NCI-H187 (cell line): ENCODE measurements at places on chromosomes 3 and 15.

DNA sequence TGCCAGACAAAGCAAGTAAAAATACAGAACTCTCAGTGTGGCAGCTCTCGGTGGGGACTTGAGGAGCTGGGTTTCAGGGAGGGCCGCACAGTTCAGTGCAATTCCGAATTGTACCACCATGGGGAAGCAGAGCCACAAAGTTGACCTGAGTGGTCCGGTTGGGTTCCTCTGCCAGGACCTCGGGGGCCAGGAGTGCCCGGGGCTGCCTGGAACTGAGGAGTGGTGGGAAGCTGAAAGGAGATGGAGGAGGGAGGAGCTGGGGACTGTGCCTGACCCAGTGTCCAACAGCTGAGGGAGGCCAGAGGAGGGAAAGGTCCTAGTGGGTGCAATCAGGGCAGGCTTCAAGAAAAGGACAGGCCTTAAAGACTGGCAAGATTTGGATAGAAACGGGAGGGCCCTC, 32.2 kb upstream of the TRH start:
- DNase-seq: peak; percentile 10

DNA sequence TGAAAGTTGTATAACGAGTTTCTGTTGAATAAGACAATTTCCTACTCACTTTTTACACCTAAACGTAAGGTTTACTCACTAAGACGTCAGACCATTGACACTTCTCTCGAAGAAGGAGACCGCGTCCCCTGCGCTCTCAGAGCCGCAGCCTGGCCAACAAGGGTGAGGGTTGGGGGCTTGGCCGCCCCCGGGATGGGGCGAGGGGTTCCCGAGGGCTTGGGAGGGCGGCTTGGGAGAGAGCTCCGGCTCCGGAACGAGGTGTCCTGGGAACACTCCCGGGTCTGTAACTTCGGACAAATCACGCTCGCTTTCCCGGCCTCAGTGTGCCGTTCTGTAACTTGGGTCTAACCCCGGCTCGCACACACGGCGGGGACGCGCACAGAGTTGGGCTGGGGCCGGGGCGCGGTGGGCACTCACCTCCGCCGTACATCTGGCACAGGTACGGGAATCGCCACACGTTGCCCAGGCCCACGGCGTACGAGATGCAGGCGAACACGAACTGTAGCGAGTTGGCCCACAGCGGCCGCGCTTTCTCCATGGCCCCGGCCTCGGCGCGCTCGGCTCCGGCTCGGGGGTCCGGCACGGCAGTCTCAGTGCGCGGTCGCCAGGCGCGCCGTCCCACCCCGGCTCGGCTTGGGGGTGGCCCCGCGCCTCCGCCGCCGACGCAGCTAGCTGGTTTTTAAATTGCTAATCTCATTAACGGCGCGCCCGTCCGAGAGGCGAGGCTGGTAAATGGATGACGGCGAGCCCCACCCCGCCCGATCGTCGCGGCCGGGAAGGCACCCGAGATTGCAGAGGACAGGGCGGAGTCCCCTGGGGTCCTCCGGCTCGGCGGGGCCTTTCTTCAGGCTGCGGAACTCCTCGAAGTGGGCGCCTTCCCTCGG, at the start of gene SLC6A20:
TSS of gene SLC6A20 (minus strand) at position 655 of the 884 bp plus-strand sequence. CDS start at position 538, 117 bp downstream.
- DNase-seq: no peak

DNA sequence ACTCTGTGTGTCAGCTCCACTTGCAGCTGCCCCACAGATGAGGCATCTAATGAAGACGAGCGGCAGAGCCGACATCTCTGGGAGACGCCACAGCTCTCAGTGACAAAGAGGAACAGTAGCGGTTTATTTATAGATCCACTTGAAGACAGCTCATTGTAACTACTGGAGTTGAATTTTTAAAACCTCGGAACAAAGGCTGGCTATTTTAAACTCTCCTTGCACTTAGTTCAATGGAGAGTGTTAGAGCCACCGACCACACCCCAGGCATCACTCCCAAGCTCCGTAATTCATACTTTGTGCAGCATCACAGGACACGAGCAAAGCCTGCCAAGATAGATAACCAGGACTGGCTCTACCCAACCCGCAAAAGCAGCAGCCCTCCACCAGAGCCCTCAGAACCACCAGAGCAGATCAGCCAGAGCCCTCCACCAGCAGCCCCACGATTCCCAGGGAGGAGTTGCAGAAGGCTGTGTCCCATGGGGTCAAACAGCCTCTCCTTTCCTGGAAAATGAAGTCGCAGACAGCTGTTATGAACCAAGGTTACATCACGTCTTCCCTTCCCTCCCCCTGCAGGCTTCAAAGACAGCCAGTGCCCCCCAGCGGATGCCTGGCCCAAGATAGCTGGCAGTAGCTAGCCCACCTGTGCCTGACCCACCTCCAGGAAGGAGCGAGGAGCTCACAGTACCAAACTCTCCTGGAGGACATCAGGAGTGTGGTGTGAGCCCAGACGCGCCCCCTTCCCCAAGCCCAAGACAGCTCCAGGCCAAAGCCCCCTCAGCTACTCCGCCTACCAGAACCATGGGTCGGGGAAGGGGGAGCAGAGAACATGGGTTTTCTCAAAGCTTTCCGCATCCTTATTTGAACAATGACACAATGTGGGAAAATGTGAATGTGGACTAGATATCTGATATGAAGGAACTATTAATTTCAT, 45.7 kb downstream of the POC1A start:
- DNase-seq: peak; percentile 6

GRCh38 chr3:157443905-157444796, 7.5 kb downstream of the PTX3 start:
- no peak for DNase-seq

GRCh38 chr3:140448001-140448400, 229.9 kb upstream of the TRIM42 start:
- no peak for DNase-seq

DNA sequence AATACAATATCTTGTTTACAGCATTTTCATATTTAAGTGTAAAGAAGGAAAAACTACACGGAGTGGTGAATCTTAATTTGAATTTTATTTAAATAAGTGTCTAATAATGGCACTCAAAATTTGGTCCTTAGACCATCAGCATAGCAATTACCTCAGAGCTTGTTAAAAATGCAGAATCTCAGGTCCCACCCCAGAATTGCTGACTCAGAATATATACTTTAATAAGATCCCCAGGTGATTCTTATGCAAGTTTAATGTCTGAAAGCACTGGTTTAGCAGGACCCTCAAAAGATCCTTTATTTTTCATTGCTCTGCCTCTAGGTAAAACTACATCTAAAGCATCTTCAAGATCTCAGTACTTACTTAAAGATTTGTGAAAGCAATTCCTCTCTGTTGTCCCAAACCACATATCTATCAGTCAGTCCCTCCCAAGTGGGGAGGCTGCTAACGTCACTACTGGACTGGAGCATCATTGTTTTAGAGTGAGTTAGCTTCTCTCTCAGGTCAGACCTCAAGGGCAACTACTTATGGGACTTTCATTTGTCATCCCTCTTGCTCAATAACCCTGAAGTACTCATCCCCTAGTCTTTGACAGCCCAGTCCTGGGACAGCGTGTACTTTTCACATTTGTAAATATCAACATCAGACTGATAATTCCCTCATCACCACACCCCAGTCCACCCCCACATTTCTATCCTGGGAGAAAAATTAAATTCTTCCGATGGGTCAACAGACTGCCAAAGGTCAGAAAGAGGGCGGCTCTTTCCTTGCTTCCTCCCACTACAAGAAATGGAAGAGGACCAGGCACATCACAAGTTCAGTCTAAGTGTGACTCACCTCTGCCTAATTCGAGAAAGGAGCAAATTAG, 76.7 kb downstream of the CBLB start:
- no peak for DNase-seq

DNA sequence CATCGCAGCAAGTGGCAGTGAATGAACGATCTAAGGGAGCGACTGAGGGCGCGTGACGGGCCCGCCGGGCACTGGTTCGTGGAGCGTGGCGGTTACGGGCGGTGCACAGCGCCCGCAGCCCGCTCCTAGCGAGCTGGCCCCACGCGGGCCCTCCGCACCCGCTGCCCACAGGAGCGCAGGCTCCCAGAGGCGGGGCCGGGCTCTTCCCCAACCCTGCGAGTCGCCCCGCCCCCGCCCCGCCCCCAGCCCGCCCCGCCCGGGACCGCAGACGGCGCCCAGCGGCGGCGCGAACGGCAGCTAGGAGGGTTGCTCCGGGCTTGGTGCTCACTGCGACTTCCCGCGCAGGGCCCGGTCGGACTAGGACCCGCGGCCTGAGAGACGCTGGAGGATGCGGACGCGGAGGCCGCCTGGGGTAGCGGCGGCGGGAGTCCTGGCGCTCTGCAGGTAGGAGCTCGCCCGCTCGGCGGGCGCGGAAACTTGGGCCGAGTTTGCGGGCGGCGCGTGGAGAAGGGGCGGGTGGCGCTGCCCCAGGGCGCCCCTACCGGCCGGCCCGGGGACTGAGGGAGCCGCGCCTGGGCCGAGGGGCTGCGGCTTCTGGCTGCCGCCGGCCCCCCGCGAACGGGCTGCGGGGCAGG, at the start of gene C15orf39:
TSS of gene C15orf39 (plus strand) at position 267 of the 635 bp plus-strand sequence. CDS start 4,167 bp downstream, outside the sequence.
- DNase-seq: no peak

DNA sequence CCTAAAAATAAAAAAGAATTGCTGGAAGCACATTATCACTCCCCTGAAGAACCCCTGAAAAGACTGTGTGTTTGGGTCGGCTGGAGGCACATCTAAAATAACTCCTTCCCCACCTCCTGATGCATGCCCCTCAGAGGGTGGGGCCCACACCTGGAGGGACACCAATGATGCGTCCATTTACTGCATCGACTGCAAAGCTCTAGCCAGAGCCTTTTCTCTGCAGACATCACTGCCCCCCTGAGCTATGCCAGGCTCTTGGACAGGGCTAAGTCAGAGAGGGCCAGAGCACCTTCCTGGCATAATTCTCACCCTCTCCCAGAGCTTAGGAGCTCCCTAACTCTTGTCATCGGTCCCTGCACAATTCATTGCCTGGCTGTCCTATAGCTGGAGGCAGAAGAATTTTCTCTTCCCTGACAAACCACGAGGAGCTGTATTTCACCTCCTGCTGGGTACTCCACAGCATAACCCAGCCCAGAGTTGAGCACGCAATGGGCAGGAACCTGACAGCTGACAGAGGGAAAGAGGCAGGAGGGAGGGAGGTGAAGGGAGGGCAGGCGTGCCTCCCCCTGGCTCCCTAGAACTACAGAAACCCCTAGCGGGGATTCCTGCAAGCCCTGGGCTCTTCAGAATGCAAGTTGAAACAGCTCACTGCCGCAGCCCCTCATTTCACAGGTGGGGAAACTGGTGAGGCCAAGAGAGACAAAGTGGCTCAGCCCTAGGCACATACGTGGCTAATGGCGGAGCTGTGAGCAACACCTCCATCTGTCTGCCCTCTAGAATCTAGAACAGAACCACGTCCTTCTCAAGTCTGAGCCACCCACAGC, 46.6 kb downstream of the XXYLT1 start:
- no peak for DNase-seq

GRCh38 chr15:50418041-50418583, 6.1 kb upstream of the USP8 start:
- no peak for DNase-seq

- DNase-seq: no peak
These were observed 317.8 kb upstream of the AGTR1 start for GRCh38 chr3:148379763-148380382.

- DNase-seq: no peak
These were observed 15.3 kb upstream of the CACNA1D start for GRCh38 chr3:53478921-53479664.

GRCh38 chr3:141427764-141428163, 59.1 kb upstream of the RASA2 start:
- no peak for DNase-seq

DNA sequence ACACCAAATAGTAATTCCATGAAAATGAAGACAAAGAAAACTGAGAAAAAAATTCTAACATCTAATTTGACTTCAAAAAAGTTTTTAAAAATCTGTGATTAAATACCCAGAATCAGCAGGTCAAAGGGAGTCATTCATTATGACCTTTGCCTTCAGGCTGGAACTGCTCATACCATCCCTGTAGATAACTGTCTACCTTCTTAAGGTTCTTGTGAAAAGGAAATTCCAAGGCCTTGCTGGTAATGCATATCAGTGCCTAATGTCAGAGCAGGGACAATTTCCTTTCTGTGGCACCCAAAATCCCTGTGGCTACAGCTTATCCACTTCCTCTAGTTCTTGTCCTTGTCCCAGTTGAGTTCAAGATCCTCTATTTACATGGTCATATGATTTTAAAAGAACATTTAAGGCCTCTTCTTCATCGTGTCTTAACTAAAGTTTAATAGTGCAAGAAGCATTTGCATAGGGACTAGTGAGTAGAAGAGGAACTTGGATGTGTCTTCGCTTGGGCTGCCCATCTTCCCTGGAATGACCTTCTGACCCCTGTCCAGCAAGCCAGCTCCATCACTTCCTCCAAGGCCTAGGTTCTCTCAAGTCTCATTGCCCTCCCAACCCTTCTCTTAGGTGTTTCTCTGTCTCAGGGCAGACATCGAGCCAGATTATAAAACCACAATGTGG, 8.7 kb upstream of the PLCL2 start:
- DNase-seq: no peak

DNA sequence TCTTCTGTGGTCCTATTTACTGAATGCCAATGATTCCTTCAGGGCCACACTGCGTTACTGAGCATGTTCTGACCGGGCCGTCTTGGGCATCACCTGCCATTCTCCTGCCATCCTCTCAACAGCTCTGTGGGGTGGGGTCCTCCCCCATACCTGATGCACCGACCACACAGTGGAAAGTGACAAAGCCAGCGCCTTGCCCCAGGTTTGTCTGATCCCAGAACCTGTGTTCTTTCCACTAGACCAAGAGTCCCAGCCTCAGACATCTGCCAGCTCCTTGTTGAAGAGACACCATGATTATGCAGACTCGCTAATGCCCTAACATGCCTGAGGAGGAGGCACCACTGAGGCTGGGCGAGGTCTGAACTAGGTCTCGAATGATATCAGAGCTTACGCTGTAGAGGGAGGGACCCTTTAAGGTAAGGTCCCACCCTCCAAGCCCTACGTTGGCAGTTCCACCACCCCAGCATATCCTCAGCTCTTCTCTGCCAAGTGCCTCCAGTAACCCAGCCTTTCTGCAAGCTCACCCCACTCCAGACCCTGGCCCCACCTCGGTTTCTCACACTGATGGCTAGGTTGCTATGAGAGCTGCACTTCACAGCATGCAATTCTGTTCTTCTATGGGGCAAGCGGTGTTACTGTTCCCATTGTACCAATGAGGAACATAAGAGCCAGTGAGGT, 29.8 kb upstream of the PLXNA1 start:
- DNase-seq: no peak

DNA sequence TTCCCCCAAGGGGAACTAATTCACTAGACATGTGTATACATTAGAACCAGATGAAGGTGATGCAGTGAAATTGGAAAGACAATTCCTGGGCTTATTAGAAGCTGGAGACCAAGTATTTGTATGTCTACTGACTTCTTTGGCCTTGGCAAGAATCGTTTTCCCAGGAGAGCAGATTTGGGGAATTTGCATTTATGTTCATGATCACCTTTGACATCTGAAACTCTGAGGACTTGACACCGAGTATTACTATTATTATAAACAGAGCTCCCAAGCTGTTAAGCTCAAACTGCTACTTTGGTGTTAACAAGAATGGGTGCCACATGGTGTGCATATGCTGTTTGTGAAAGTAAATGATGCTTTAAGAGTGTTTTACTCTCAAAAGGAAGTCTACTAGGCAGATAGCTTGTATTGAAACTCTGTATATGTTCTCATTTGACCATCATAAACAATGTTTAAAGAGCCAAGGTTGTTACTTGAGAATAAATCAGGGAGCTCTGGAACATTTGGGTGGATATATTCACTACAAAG, 519.8 kb upstream of the GOLIM4 start:
- DNase-seq: no peak
